Gastroesophageal sphincter (tissue), 4 donors: ENCODE measurements at places on chromosomes 13 and 19.

- no peak for ATAC-seq
Measured at GRCh38 chr19:34475975-34476594, 5.5 kb upstream of the WTIP start.

- ATAC-seq, result no peak
Measured at GRCh38 chr19:17929056-17929455, 3.8 kb upstream of the CCDC124 start.

GRCh38 chr13:110618167-110618566, 2.8 kb downstream of the NAXD start:
- no peak for ATAC-seq

- ATAC-seq, result no peak
Measured at GRCh38 chr13:45811891-45812694, 39.5 kb downstream of the SIAH3 start.

DNA sequence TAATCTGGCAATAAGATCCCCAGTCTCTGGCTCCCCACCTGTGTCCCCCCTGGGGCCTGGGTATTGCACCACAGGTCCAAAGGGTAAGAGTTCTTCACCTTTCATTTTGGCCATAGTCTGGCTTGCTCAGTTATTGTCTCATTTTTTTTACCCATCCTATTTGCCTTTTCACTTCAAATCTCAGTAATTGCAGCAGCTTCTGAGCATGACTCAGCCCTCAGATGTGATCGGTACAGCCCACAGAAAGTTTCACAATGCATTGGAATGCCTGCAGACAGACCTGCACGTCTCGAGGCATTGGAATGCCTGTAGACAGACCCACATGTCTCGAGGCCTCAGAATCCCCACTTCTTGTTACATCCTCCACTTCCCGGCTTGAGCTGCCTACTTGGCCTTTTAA, 173.6 kb downstream of the NUFIP1 start:
- peak; percentile 91 for ATAC-seq

DNA sequence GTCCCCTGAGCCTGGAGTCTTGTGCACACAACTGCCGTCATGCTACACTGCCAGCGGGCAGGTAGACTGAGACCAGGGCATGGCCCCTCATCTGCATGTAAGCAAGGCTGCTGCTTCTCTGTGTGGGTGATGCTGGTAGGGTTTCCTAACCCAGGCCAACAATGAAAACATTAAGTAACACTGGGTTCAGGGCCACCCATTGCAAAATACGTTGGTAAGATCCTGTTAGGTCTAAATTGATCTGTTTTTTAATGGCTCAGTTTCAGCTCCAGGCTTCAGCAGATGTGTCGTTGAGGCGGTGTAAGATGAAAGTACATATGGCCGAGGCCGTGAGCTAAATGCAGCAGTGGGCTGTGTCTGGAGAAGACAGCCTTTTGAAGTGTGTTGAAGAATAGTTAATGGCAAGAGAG, 383.4 kb downstream of the IRS2 start:
- ATAC-seq, result no peak

DNA sequence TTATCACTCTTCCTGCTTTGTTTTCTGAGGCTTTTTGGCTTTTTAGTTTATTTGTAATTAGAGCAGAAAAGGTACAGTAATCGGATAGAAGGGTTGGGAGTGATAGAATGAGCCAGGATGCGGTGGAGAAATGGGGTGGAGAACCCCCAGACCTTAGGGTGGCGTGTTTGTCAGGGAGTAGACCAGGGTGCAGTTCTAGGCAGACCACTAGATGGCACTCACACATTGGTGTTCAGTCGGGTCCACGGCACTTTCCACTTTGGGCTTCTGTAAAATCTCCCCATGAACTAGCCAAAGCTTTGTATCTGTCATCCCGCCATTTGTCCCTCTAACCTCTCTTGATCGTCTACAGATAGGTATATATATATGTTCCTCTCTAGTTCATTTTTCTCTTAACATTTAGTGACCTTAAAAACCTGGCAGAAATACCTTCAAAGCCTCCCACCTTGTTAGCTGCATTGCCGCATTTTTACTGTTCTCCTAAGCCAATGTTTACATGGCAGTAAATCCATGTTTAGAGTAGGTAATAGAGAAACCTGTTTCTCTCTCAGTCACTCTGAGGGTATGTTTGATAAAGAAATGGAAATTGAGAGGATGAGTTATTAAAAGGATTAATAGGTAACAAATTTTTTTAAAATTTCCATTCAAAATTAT, 154.9 kb downstream of the TM9SF2 start:
- peak; percentile 65 for ATAC-seq

- no peak for ATAC-seq
Measured at GRCh38 chr19:1758231-1758577, 4.9 kb downstream of the ONECUT3 start.

- no peak for ATAC-seq
Measured at GRCh38 chr13:27024074-27024461, 147.5 kb downstream of the USP12 start.

DNA sequence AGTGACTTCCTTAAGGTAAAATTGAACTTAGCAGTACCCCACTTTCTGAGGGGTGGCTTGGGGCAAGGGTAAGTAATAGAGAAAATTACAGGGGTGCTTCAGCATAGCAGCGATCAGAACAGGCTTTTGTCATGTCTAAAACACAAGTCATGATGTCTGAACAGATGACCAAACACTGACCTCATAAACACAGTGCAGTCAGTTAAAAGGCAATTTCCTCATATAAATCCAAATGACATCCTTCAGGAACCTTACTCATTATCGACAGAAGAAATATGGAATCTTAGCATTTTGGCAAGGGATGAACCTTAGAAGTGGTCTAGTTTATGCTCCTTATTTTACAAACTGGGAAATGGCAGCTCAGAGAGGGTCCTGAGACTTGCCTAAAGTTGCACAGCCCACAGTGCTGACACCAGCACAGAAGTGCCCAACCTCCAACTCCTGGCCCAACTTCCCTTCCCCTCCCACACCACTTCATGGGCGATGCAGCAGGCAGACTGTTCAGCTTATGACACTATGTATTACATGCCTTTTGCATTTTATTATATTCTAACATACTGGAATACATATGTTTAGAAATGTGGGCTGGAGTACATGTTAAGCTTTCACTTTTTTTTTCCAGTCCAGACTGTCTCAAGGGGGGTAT, 3.6 kb downstream of the GJA3 start:
- ATAC-seq, result no peak

DNA sequence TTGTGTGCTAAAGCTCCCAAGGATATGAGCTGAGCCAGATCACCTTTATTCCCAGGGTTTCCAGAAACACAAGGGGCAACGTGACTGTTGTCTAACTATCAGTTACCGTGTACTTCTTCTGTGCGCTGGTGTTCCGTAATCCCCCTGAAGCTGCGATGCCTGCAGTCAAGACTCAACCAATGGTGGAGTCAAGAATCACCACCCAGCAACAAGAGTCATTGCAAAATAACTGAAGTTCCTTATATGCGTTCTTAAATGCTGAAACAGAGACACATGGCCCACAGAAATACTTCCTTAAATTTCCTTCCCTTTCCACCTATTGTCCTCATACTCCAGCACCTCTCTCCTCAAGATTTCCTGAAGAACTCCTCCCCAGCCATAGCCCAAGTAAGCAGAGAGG, 200.2 kb downstream of the KATNAL1 start:
- ATAC-seq, result no peak

- no peak for ATAC-seq
Measured at GRCh38 chr19:52444506-52444905, 8.8 kb upstream of the ZNF578 start.

GRCh38 chr13:99055281-99055680, 77.4 kb upstream of the DOCK9 start:
- ATAC-seq, result no peak

GRCh38 chr13:41788552-41788951, 172.4 kb downstream of the VWA8 start:
- ATAC-seq, result no peak

DNA sequence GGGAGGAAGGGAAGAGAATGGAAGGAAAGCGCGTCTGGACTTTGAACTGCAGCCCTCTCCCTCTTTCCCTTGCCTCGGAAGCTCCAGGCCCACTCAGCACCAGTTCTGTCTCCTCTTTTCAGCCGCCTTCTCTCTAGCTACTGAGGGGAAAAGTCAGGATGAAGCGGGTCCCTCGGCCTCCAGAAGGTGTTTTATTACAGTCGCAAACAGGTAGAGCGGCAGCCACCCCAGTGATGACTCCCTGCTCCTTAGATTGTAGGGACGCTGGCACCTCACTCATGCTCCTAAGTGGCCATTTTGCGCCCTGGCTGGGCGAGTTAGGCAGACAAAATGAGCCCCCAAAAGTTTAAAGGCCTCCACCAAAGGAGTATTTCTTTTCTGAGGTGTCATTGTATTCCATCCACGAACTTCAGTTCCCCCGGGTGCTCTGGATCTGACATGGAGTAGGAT, 954 bp upstream of the STK24 start:
- no peak for ATAC-seq
